Activated CD8-positive, alpha-beta T cell treated with anti-CD3 and anti-CD28 coated beads, Interleukin-2, amount 10 ng/mL, durations not matched to agents 7 days and 5 days (primary cell): ENCODE measurements at places on chromosomes 6 and 20. TPM values are rescaled to one million over a fixed set of nuclear protein-coding genes. Genes with fewer than 3 reads are reported as not detected.

PSMB9 gene
- 319 TPM for total RNA-seq

RNF182 gene
- not detected for total RNA-seq

LTA gene
- 24.6 TPM for total RNA-seq

DNA sequence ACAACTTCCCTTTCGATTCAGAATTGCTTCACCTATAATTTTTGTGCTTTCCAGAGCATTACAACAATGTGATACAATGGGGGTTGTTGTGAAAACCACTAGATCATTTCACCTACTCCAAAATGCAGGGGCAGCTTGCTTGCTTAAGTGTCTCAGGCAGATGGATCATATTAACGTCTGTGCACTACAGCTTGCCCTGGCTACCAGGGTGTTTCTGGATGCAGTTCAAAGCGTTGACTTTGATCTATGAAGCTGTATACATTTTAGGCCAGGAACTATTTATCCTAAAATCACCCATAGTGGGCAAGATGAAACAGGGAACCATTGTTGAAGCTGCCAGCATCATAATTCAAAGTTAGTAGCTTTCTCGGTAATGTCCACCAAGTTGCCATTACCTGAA, 339.5 kb upstream of the HSF2 start:
- no peaks in the 10 kb centered on the region for H3K4me1 ChIP-seq
- no peak overlapping the region for H3K27ac ChIP-seq
- no peaks in the 10 kb centered on the region for H3K27me3 ChIP-seq

GRCh38 chr6:24699521-24700359, 19.2 kb downstream of the C6orf62 start:
- H3K27ac ChIP-seq: no peak overlapping the region
- peaks cover 13% of the 10 kb centered on the region for H3K4me1 ChIP-seq
- H3K36me3 ChIP-seq: peaks cover 38% of the 10 kb centered on the region
- H3K4me3 ChIP-seq: no peak overlapping the region

GRCh38 chr20:31368301-31368700, at the start of gene DEFB118:
DEFB118 (plus strand) TSS chr20:31368601; CDS start chr20:31368651, 50 bp downstream.
- no peaks in the 10 kb centered on the region for H3K27me3 ChIP-seq
- H3K4me1 ChIP-seq: no peaks in the 10 kb centered on the region
- no peak within 1 kb of the TSS for H3K27ac ChIP-seq
- no peaks in the 10 kb centered on the region for H3K36me3 ChIP-seq
- DNase-seq: no peak

GRCh38 chr6:56076033-56076432, 171.3 kb downstream of the COL21A1 start:
- no peaks in the 10 kb centered on the region for H3K4me1 ChIP-seq
- H3K27ac ChIP-seq: no peak overlapping the region
- H3K27me3 ChIP-seq: no peaks in the 10 kb centered on the region
- no peaks in the 10 kb centered on the region for H3K36me3 ChIP-seq
- no peak for DNase-seq

GRCh38 chr20:57509665-57510237, 15.2 kb downstream of the CTCFL start:
- H3K4me1 ChIP-seq: no peaks in the 10 kb centered on the region
- H3K36me3 ChIP-seq: no peaks in the 10 kb centered on the region
- DNase-seq: no peak
- H3K4me3 ChIP-seq: no peak overlapping the region
- H3K27me3 ChIP-seq: peaks cover 27% of the 10 kb centered on the region

GRCh38 chr6:42010185-42010891, 40.0 kb upstream of the TAF8 start:
- peaks cover 46% of the 10 kb centered on the region for H3K36me3 ChIP-seq
- H3K27me3 ChIP-seq: no peaks in the 10 kb centered on the region
- peaks cover 76% of the 10 kb centered on the region for H3K4me1 ChIP-seq
- H3K4me3 ChIP-seq: peak overlapping the region; percentile 63
- DNase-seq: peak; percentile 60
- H3K27ac ChIP-seq: peak overlapping the region; percentile 90

DNA sequence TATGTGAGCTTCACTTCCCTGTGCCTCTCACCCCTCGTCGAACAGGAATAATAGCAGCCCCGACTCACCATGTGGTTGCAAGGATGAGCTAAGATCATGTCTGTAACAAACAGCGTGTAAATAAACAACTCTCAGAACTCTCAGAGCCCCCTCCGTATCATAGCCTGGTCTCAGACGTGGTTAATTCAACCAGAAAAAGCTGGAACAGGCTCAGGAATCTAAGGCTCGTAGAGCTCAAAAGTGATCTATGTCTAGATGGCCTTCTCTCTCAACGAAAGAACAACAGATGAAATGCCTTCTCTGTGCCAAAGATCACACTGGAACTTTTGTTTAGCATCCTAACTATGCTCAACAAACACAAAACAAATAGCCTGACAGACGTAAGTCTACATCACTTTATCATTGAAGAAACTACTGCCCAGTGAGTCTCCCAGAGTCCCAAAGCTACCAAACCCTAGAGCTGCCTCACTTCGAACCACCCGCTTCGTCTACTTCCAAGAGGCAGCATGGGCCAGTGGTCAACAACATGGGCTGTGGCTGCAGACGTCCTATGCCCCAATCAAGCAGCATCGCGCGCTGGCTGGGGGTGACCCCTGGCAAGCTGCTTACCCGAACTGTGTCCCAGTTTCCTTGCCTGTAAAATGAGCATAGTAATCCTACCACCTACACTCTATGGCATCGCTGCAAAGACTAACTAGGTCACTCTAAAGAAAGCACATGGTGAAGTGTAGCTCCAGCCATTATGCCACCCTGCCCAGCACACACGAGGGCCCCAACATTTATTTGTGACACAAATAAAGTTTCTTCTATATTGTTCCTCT, 35.1 kb downstream of the NFATC2 start:
- peaks cover 83% of the 10 kb centered on the region for H3K36me3 ChIP-seq
- H3K4me3 ChIP-seq: no peak overlapping the region
- H3K4me1 ChIP-seq: peaks cover 66% of the 10 kb centered on the region
- H3K27ac ChIP-seq: no peak overlapping the region
